H1 (cell line): ENCODE measurements at places on chromosomes 6 and 20.

GRCh38 chr20:58692579-58693225 is at the start of gene NPEPL1:
NPEPL1 (plus strand) TSS chr20:58692800; CDS start chr20:58692901, 101 bp downstream.
- peak; percentile 70 for DNase-seq

GRCh38 chr6:55545791-55546190 is 33.2 kb downstream of the HMGCLL1 start:
- no peak for DNase-seq

- no peak for DNase-seq
These were observed 24.3 kb downstream of the AKAP7 start for GRCh38 chr6:131159578-131159977.

DNA sequence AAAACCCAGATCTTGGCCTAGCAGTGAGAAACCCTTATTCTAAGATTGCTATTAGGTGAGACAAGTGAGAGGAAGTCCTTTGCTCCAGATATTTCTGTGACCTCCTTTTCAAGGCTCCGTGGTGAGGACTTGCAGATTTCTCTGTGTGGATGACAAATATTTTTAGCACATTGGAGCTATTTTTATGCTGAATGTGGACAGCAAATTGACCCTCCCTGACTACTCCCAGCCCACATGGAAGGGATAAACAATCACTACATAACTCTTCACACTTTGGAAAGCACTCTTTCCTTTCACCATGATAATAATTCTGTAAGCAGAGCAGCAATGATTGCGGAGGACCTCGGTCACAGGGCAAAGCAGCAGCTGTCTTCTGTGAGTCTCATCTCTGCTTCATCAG is 88.0 kb upstream of the ADGRF1 start:
- DNase-seq: no peak

- no peak for DNase-seq
These were observed 122.2 kb upstream of the PTPN1 start for GRCh38 chr20:50387996-50388332.

GRCh38 chr6:158923805-158924498 is 76.0 kb downstream of the RSPH3 start:
- DNase-seq: peak; percentile 41

GRCh38 chr20:53964501-53965253 is 105.7 kb downstream of the BCAS1 start:
- DNase-seq: no peak

DNA sequence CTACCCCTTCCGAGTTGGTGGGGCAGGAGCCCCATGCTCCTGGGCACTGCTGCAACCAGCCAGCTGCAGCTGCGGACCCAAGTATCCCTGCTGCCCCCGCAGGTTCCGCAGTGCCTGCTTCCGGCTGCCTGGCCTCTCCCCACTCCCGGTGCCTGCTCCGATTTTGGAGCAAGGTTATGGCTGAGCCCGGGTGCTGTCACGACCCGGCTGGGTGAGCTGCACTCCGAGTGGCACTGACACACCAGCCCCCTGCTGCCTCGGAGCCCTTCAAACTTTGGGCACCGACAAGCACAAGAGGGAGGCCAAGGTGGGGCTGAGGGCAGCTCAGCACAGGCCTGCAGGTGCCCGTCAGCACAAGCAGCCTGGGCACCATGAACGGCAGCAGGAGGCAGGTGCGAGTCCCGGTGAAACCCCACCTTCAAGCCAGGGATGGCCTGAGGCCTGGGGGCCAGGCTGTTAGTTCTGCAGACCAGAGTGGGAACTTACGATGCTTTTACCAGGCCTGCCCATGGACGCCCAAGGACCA is 25.9 kb upstream of the HACE1 start:
- no peak for DNase-seq

- DNase-seq: no peak
These were observed 15.0 kb upstream of the MARCKS start for GRCh38 chr6:113842165-113842564.

DNA sequence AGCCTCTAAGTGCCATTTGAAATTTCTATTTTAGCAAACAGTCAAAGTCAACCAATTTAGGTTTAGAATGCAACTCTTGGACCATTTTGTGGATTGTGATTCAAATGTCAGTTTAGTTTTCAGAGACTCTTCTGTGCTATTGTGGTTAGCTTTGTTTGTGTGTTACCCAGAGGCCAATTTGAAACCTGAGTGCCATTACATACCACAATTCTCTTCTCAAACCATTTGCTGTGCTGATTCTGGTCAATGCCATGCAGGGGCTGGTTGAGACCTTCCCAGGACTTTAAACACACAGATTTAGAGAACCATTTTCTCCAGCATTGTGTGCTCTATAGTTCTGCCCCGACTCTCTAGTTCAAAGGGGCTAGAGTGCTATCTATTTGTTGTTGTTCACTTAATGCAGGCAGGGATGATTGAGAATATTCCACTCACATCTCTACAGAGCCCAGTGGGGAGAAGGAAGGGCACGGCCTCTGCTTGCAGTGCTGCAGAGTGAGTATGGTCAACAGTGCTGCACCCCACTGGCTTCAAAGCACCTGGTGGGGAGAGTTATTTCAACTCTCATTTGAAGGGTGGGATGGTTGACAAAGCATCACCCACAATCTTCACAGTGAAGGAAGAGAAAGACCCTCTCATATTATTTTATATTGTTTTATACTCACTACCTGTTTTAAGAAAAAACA is 738.2 kb downstream of the COL12A1 start:
- DNase-seq: no peak

DNA sequence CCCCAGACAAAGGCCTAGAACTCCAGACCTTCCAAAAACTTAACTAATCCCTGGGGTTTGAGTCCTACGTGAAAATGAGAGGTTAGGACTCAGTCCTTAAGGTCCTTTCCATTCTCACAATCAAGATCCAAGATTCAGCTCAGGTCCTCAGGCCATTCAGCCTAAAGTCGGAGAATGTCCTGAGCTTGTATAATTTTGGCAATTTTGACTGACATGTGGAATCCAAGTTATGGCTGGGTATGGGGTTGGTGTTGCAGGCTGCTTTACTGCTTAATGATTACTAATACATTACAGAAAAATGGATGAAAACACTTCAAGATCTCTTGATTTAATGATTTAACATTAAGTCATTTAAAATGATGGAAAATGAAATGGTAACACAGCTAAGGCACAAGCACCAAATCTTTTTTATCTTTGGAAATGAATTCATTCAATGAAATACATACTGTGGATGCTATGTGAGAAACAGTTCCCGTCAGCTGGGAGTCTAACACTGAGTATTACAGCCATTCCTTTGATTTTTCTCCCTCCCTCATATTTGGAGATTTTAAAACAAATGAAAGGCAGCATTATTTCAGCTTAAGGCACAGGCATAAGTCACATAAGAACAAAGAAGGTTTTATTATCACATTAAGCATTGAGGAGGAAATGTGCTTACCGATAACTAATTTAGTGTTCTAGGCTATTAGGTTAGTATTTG is 1.3 kb downstream of the ARHGAP18 start:
- DNase-seq: no peak

- no peak for DNase-seq
These were observed 86.7 kb downstream of the GRM4 start for GRCh38 chr6:34059136-34059731.

- no peak for DNase-seq
These were observed 171.1 kb downstream of the ADAT2 start for GRCh38 chr6:143279385-143279784.

DNA sequence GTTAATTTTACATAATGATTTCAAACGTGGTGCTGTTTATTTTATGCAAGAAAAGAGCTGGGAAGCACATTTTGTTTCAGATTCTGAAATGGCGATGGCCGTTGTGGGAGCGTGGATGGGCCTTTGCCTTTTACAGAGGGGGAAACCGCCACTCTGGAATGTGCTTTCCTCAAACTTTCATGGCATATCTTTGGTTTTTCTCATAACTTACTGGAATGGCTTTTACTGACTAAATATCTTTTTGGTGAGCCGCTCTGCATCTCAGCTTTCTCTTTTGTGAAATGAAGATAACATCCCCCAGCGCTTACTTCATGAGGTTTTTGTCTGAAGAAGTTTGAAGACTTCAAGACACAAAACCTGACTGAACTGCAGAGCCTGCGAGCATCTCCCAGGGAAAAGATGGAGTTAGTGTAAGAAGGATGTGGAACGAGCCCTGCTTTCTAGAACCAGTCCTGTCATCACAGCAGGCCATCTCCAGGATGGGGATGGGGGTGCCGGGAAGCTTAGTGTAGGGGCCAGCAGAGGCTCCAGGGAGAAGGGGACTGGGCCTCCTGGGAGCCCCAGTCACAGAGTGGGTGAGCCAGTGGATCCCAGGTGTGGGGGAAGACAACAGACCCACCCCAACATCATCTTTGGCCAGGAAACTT is 61.8 kb upstream of the TIAM2 start:
- no peak for DNase-seq

DNA sequence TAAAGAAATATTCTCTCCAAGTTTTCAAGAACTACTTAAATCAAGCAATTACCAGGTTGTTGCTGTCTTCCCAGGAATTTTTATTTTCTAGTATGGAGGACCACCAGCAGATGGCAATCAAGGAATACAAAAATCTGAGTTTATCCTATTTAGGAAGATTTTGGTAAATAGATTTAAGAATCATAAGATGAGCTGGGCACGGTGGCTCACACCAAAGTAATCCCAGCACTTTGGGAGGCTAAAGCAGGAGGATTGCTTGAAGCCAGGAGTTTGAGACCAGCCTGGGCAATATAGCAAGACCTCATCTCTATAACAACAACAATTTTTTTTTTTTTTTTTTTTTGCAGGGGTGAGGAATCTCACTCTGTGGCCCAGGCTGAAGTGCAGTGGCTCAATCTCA is 19.3 kb upstream of the SEC63 start:
- no peak for DNase-seq

DNA sequence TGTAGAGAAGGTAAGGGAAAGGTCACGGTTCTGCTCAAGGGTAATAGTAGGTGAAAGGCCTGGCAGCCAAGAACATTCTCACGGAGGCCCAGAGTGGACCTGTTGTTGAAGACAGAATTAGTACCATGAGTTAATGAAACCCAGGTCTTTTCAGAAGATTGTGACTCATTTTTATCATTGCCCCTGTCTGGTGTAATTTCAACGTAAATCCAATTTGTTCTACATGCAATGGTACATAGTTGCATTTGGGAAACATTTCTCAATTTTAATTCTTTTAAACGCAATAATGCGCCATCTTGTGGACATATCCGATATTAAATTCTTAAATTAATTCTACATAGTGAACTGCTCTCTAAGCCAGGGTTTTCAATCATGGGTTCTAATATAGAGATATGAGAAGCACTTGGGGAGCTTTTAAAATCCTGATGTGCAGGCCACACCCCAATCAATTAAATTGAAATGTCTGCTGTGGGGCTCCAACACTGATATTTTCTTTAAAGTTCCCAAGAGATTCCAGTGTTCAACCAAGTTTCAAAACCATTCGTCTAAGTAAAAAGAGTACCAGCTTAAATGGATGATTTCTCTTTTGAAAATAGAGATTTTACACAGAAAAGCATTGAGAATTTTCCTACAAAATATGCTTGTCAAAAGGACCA is 257.4 kb downstream of the PLCB1 start:
- DNase-seq: no peak

DNA sequence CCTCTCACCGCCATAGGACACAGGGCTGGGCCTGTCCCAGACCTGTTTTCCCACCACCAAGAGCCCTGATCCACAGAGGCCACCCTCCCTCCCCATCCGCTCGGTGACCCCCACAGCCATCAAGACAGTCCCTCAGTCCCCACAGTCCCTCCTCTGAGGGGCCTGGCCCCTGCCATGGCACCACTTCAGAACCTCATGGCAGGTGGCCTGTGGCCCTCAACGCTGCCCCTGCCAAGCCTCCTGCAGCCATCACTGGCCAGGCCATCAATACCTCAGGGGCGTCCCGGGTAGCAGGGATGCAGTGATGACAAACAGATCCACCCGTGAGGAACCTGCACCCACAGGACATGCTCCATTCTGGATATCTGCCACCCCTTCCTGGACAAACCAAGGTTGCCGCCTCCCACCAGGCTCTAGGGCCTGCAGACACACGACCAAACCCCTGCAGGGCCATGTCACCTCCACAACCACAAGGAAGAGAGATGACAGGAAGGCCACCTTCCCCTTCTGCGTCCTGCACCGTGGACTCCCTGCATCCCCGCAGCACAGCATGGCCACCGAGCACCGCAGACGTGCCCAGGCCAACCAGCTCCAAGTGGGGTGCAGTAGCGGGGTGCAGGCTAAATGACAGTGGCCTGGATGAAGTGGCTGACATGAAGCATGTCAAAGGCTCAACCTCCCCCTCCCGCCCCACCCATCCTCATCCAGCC is 14.0 kb downstream of the TAF4 start:
- DNase-seq: no peak

DNA sequence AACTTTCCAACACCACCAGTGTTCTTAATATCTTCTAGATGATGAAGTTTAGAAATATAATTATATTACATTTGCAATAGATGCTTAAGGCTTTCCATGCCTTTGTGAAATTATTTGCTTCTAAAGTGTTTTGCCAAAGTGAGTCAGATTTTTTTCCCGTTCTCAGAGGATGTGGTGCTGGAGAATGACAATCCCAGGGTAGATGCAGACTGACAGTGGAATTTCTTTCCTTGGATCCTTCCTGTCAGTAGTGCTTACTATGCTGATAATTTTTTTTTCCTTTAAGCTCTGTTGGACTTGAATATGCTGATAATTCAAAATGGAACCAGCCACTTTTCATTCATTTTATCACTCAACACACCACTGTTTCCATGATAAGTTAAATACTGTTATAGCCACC is 59.9 kb upstream of the SOX4 start:
- no peak for DNase-seq

- no peak for DNase-seq
These were observed 184.5 kb upstream of the MARCKS start for GRCh38 chr6:113672491-113673149.

- DNase-seq: no peak
These were observed 229.1 kb downstream of the PLCB1 start for GRCh38 chr20:8361006-8361652.

GRCh38 chr6:109258129-109258528 is 124.1 kb downstream of the CD164 start:
- DNase-seq: no peak

- DNase-seq: no peak
These were observed 789 bp downstream of the PHACTR1 start for GRCh38 chr6:12717356-12717755.

DNA sequence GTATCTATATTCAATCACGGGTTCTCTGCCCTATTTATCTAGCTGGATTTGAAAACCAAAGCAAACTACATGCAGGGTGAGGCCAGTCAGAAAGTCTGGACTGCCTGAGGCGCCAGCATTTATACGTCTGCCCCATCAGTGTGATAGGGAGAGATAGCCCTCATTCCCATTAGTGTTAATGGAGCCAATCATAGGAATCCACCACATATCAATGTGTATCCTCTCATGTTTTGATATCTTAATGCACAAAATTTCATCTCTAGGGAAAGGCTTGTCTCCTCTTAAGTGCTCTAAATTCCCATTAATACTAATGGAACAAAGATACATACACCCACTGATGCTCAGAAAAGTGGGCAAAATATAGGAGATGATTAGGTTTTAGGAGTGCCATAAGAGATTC is 376.2 kb downstream of the BTBD3 start:
- DNase-seq: no peak

GRCh38 chr6:133726188-133726587 is 162.7 kb upstream of the TCF21 start:
- no peak for DNase-seq

GRCh38 chr6:90397929-90398674 is 101.5 kb upstream of the BACH2 start:
- no peak for DNase-seq
